Calu3 (cell line): ENCODE measurements at places on chromosomes 7 and 10. TPM values are rescaled to one million over a fixed set of nuclear protein-coding genes. Genes with fewer than 3 reads are reported as not detected.

- H3K4me1 ChIP-seq: peaks cover 11% of the 10 kb centered on the region
- peak; percentile 14 for DNase-seq
- H3K4me3 ChIP-seq: no peak overlapping the region
- no peak overlapping the region for H3K27ac ChIP-seq
- H3K36me3 ChIP-seq: no peaks in the 10 kb centered on the region
Measured at GRCh38 chr7:93558705-93559614, 15.6 kb downstream of the CALCR start.

- H3K4me3 ChIP-seq: no peak overlapping the region
- no peak for DNase-seq
- H3K27me3 ChIP-seq: no peaks in the 10 kb centered on the region
Measured at GRCh38 chr7:50603287-50603686, 38.1 kb upstream of the DDC start.

GRCh38 chr7:26081638-26082037 is 70.4 kb upstream of the NFE2L3 start:
- H3K4me1 ChIP-seq: peaks cover 20% of the 10 kb centered on the region
- DNase-seq: no peak
- H3K4me3 ChIP-seq: no peak overlapping the region
- no peak overlapping the region for H3K27ac ChIP-seq
- peaks cover 40% of the 10 kb centered on the region for H3K27me3 ChIP-seq

DNA sequence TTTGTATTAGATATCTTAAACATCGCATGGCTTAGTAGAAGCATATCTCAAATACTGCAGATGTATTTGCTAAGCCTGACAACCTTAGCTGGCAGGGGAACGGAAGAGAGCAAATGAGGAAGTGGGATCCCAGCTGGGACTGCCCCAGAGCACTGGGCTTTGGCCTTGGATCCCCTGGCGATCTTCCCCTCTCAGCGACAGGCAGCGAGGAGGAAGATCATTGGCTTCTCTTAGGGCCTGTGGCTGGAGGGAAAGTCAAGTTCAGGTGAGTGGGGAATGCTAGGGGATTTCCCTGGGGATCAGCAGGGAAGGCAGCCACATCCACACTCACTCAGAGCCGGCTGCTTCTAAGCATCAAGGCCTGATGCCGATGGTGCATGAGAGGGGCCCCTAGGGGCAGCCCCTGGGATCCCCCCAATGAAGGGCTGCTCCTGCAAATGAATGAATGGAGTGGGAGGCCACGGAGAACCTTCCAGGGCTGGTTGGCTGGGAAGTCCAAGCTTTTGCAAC is 42.0 kb downstream of the LYZL2 start:
- no peak overlapping the region for H3K4me3 ChIP-seq
- peaks cover 21% of the 10 kb centered on the region for H3K4me1 ChIP-seq
- peak overlapping the region; percentile 54 for H3K27ac ChIP-seq
- H3K27me3 ChIP-seq: peaks cover 2% of the 10 kb centered on the region
- H3K36me3 ChIP-seq: no peaks in the 10 kb centered on the region
- peak; percentile 82 for DNase-seq

DNA sequence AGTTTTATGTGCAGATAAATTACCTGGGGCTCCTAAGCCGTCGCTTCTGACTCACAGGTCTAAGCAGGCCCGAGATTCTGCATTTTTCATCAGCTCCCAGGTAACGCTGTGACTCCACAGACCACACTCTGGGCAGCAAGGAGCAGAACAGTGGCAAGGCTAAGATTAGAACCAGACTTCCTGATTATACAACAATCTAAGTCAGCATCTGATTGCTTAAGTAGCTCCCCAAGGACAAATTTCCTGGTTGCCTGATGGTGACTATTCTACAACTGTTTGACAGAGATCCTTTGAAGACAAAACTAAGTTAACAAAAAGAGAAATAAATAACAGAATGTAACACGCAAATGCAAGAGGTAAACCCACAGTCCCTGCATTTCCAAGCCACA is 69.0 kb downstream of the CREB3L2 start:
- H3K27me3 ChIP-seq: no peaks in the 10 kb centered on the region
- H3K36me3 ChIP-seq: no peaks in the 10 kb centered on the region
- no peak overlapping the region for H3K4me3 ChIP-seq

DNA sequence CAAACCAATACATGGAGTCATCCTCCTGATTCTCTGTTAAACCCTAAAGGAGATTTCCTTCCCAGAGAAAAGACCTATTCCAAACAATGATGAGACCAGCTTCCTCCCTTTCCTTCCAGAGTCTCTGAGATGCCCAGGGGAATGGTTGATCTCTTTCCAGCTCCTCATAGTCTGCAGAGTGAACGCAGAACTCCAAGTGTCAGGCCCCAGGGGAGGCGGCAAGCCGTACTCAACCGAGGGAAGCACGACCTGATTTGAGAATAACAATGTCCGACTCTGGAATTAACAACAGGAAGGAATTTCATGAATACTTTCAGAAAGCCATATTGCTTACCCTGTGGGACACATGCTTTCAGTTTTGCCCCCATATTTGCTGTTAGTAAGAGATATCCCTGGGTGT is 241.7 kb upstream of the GLI3 start:
- no peak overlapping the region for H3K4me3 ChIP-seq
- no peaks in the 10 kb centered on the region for H3K4me1 ChIP-seq
- no peak for DNase-seq
- H3K36me3 ChIP-seq: no peaks in the 10 kb centered on the region
- no peak overlapping the region for H3K27ac ChIP-seq

GRCh38 chr7:127770885-127771284 is 118.9 kb downstream of the SND1 start:
- peaks cover 35% of the 10 kb centered on the region for H3K4me1 ChIP-seq
- H3K27ac ChIP-seq: no peak overlapping the region
- no peak overlapping the region for H3K4me3 ChIP-seq
- no peak for DNase-seq
- H3K27me3 ChIP-seq: no peaks in the 10 kb centered on the region
- no peaks in the 10 kb centered on the region for H3K36me3 ChIP-seq

DNA sequence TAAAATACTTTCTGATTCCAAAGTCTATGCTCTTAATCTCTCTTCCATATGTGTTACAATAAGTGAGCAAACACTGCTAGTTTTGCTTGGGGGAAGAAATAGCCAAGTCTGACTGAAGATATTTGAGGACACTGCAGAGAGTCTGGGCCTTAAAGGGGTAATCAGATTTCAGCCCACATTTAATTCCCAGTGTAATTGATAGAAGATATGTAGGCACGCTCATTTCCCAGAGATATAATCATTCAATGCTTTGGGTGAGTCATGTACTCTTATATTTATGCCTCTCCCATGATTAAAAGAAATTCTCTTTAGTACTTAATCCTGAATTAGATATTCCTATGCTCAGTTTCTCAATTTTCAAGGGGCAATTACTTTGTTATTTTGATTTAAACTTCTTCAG is 178.1 kb upstream of the POM121L12 start:
- no peaks in the 10 kb centered on the region for H3K27me3 ChIP-seq
- DNase-seq: no peak
- no peaks in the 10 kb centered on the region for H3K36me3 ChIP-seq
- H3K4me3 ChIP-seq: no peak overlapping the region

DNA sequence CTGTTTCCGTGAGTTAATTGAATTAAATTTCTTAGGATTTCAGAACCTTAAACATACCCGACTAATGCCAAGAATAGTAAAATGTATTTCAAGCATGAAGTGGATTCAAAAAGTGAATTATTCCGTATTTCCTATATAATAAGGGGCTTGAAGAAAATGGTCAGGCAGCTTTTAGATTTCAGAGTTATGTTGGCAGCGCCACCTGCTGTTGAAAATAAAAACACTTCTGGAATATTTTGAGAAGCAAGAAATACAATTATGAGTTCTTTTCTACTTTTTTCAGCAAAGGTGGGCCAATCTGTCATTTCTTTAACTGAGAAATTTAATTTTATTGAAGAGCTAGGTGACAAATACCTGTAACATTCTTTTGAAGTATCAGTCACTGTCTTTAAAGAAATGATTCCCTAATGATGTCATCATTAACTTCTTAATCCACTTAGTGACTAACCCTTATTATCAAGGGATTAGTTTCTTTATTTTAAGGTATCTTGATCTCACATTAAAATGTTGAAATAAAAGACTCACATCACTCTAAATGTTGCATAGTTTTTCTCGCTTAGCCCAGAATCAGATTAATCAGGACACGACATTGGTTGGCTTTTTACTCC is 36.6 kb upstream of the AGR3 start:
- H3K4me1 ChIP-seq: peaks cover 93% of the 10 kb centered on the region
- H3K4me3 ChIP-seq: no peak overlapping the region
- H3K27me3 ChIP-seq: no peaks in the 10 kb centered on the region
- DNase-seq: peak; percentile 60

- H3K27me3 ChIP-seq: no peaks in the 10 kb centered on the region
- H3K36me3 ChIP-seq: no peaks in the 10 kb centered on the region
- DNase-seq: no peak
- no peaks in the 10 kb centered on the region for H3K4me1 ChIP-seq
- no peak overlapping the region for H3K4me3 ChIP-seq
Measured at GRCh38 chr10:124671486-124672075, 72.6 kb downstream of the FAM53B start.

- H3K27me3 ChIP-seq: no peaks in the 10 kb centered on the region
- peak overlapping the region; percentile 58 for H3K27ac ChIP-seq
- peak; percentile 38 for DNase-seq
- peak overlapping the region; percentile 82 for H3K4me3 ChIP-seq
- H3K36me3 ChIP-seq: peaks cover 28% of the 10 kb centered on the region
- H3K4me1 ChIP-seq: peaks cover 39% of the 10 kb centered on the region
Measured at GRCh38 chr10:97332591-97333350, 1.8 kb downstream of the FRAT2 start.

DNA sequence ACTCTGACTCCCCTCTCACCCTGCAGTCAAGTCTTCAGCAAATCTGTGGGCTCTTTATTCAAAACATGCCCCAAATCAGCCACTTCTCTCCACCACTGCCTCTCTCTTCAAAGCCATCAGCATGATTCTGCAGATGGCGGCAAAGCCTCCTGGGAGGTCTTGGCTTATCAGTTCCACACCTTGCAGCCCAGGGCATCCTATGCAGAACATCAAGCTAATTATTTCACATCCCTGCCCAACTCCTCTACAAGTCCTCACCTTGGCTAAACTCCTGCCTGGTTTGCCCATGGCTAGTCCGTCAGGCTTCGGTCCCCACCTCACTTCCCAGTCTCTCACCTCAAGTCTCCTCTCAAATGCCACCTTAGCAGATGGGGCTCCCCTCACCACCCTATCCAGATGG is 70.2 kb downstream of the PIP4K2A start:
- no peaks in the 10 kb centered on the region for H3K27me3 ChIP-seq
- H3K4me1 ChIP-seq: peaks cover 42% of the 10 kb centered on the region
- peak overlapping the region; percentile 10 for H3K4me3 ChIP-seq
- H3K36me3 ChIP-seq: peaks cover 13% of the 10 kb centered on the region

DNA sequence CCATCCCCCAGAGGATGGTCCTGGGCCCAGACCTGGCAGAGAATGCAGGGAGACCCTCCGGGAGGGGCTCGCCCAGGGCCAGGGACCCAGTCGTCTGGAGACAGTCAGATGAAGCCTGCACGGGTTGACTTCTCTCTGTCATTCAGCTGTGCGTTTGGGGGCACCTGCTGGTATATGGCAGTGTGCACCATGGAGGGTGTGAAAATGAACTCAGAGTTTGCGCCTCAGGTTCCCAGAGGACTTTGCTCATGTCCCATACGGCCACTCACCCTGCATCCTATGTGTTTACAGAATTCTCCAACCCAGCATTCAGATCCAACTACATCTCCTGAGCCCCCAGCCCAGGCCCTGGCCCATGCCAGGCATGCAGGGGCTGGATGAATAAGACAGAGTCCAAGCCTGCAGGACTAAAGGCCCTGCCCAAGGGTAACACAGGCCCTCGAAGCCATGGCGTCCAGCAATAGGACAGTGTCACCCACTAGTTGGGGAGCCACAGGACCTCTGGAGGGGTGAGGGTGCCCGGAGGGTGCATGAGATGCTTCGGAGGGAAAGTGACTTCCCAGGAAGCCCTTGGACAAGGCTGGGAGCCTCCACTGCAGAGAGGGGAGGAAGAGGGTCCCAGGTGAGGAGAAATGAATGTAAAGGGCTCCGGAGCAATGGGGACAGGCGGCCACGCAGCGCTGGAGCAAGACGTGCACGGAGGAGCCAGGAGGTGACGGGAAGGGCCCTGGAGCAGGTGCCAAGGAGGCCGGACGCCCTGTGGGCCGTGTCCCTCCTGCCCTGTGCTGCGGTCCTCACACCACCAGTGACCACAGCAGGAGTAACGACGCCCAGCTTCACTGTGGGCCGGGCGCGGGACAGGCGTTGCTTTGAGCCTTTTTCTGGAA is 36.3 kb downstream of the CALML3 start:
- H3K4me3 ChIP-seq: no peak overlapping the region
- DNase-seq: no peak
- no peaks in the 10 kb centered on the region for H3K27me3 ChIP-seq

DNA sequence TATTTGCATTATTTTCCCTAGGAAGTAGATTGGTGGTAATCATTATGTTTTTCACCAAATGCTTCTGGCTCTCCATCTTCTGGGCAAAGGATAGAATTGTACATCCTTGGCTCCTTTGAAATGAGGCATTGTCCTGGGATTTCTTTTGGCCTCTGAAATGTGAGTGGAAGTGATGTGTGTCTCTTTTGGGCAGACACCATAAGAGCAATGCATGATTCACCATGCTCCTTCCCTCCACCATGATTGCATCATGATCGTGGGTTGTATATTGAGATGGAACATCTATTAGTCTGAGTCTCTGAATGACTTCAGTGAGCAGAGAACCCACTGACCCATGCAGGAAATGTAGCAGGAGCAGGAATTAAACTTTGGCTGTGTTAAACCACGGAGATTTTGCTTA is 49.2 kb downstream of the ADRA2A start:
- no peaks in the 10 kb centered on the region for H3K36me3 ChIP-seq
- H3K4me3 ChIP-seq: no peak overlapping the region
- no peak overlapping the region for H3K27ac ChIP-seq
- H3K4me1 ChIP-seq: peaks cover 9% of the 10 kb centered on the region
- no peak for DNase-seq

- H3K27ac ChIP-seq: no peak overlapping the region
- no peaks in the 10 kb centered on the region for H3K36me3 ChIP-seq
- peaks cover 13% of the 10 kb centered on the region for H3K4me1 ChIP-seq
- H3K27me3 ChIP-seq: no peaks in the 10 kb centered on the region
- no peak overlapping the region for H3K4me3 ChIP-seq
Measured at GRCh38 chr7:13835442-13835841, 154.0 kb downstream of the ETV1 start.

The ARMH3 gene
- 14.1 and 14.5 TPM in 2 replicates for total RNA-seq

The HOXA3 gene
- total RNA-seq: 15.9 and 20.9 TPM in 2 replicates

The SHTN1 gene
- total RNA-seq: 29.9 and 32.3 TPM in 2 replicates

The PDZD7 gene
- total RNA-seq: 1.2 and 1.3 TPM in 2 replicates

The TMEM236 gene
- total RNA-seq: 0.38 and 0.51 TPM in 2 replicates

The TMEM213 gene
- 9.8 and 11.3 TPM in 2 replicates for total RNA-seq

The MYO3A gene
- total RNA-seq: 0.14 TPM in 1 of 2 replicates, not detected in the other

The CTTNBP2 gene
- 2.3 and 2.4 TPM in 2 replicates for total RNA-seq

The KAT6B gene
- 28.2 and 28.6 TPM in 2 replicates for total RNA-seq

The RELN gene
- 0.31 and 0.44 TPM in 2 replicates for total RNA-seq

The TMEM176A gene
- total RNA-seq: 1.5 and 6.1 TPM in 2 replicates

The LRRD1 gene
- not detected in 2 replicates for total RNA-seq

The HABP2 gene
- 0.59 and 1.0 TPM in 2 replicates for total RNA-seq

The MBLAC1 gene
- total RNA-seq: 1.2 TPM in 2 replicates

The GPR26 gene
- total RNA-seq: not detected in 2 replicates

The PAPSS2 gene
- total RNA-seq: 12.6 and 12.7 TPM in 2 replicates
